Activated CD4-positive, CD25-positive, alpha-beta regulatory T cell (primary cell): ENCODE measurements at places on chromosomes 5 and 9.

DNA sequence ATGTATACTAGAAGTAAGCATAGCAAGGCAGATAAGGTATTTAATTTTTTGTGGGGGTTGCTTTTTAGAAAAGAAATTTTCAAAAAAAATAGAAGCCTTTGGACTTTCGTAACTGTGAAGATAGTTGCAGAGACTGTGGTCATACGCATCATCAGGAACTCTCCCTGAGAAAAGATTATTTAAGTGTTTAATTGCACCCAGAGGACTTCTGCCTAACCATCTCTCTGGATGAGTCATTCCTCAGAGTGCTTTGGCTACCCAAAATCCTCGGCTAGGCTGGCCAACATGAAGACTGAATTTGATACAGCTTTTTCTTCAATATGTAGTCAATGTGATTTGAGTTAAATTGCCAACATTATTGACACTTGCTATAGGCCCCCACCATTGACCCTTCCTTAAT, 296.4 kb downstream of the TLR4 start:
- no peak for DNase-seq

- DNase-seq, result no peak
Observed at GRCh38 chr9:89562186-89562814, 42.5 kb upstream of the GADD45G start.

GRCh38 chr9:89804766-89805531, 200.1 kb downstream of the GADD45G start:
- DNase-seq, result no peak

GRCh38 chr9:115416299-115416698, 298.3 kb upstream of the TNC start:
- DNase-seq, result no peak

DNA sequence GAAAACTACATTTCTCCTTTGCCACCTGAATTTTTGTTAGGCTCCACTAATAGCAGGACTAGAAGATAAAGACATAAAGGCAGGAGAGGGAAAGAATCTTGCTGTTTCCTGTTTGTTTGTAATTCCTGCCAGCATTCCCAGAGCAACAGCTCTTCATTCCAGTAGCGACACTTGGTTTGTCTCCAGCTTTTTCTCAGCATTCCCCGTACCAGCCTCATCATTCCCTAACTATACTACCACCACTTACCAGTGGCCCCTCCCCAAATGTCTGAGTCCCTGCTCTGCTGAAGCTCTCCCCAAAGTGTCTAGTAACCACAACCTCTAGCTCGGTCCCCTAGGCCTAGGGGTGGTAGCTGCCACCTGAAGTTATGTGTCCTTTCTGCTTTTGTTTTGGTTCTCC, 18.6 kb downstream of the CETN3 start:
- no peak for DNase-seq

DNA sequence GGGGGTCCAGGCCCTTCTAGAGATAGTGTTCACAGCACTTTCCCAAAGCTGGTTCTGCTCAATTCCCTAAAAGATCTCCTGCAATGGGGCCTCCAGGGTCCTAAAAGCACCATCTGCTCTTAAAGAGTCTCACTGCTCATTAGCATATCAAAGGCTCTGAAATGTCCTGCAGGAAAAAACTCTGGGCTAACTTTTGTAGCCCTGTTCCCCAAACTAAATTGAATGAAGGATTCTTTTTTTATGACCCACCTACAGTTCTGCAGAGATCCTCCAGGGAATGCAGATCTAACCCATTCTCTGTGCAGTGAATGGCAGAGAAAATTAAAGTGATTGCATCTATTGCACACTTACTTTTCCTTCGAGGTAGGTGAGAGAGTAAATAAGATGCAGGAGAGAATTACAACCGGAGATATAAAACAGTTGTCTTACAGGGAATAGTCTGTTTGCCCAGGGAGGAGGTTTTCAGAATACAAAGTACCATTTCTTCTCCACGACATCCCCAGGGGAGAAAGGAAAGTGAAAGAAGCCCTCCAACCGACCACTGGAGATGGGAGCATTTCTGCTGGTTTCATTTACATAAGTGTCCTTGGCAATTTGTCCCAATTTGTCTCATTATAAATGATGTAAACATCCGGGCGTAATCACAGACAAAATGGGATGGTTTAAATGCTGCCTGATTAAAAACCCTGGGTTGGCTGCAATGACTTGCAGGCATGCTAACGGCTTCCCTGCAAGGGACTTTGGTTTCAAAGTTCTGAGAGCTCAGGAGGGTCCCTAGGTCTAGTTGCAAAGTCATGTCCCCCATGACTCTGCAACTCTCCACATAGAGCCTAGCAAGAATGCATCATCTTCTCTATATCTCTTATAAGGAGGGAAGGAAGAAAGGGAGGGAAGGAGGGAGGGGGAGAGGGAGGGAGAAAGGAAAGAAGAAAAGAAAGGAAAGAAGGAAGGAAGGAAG, 114.0 kb downstream of the KCNIP1 start:
- DNase-seq, result no peak

- DNase-seq, result no peak
Observed at GRCh38 chr5:444226-444625, 1.2 kb downstream of the EXOC3 start.

GRCh38 chr5:143121135-143121475, 282.4 kb downstream of the NR3C1 start:
- DNase-seq, result no peak

DNA sequence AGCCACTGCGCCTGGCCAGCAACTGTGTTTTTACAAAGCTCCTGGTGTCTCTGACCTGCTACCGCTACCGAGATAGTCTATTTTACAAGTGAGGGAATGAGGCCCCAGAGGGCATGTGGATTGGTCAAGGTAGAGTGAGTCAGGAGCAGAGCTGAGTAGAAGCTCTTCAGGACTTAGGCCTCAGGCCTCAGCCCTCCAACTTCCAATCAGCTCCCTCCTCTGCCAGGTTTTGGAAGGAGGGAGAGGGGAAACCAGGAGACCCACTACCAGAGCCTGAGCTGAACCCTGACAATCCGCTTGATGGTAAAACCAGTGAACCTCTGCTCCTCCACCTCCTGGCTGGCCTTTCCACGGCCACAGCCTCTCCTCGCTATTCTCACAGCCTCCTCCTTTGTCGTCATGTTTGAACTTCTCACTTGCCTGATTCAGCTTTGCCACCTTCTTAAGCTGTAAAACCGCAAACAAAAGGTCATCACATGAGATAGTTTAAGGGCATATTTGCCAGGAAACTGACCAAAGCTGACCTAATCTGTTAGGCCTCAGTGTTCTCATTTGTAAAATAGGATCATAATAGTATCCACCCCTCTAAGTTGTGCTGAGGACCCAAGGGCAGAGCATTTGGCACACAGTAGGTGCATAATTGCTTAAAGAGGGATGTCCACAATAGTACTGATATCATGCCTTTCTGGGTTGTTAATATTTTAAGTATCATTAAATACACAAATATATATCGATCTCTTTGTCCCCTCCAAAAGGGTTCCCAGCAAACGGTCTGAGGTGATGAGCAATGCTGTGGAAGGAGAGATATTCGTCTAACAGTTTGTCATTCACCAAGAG, 1.7 kb downstream of the TRAF1 start:
- DNase-seq, result no peak

GRCh38 chr9:124854822-124855221, 1.6 kb downstream of the WDR38 start:
- DNase-seq, result no peak

DNA sequence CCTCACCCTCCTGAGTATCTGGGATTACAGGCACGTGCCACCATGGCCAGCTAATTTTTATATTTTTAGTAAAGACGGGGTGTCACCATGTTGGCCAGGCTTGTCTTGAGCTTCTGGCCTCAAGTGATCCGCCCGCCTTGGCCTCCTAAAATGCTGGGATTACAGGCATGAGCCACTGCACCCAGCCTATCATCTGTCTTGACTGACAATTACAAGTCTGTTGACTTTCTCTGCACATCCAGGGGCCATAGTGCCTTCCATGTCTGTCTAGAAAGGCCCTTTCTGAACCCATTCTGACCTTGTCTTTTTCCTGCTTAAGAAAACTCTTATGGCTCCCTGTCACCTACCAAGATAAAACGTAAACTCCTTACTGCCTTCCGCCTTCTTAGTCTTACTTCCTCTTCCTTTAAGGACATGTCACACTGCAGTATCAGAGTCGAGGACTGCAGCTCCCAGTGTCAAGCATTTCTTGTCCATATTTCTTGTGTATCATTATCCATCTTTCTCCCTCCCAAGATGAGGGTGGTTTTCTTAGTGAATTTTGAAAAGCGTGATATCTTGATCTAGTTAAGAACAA, 49.9 kb upstream of the SHB start:
- DNase-seq, result no peak

DNA sequence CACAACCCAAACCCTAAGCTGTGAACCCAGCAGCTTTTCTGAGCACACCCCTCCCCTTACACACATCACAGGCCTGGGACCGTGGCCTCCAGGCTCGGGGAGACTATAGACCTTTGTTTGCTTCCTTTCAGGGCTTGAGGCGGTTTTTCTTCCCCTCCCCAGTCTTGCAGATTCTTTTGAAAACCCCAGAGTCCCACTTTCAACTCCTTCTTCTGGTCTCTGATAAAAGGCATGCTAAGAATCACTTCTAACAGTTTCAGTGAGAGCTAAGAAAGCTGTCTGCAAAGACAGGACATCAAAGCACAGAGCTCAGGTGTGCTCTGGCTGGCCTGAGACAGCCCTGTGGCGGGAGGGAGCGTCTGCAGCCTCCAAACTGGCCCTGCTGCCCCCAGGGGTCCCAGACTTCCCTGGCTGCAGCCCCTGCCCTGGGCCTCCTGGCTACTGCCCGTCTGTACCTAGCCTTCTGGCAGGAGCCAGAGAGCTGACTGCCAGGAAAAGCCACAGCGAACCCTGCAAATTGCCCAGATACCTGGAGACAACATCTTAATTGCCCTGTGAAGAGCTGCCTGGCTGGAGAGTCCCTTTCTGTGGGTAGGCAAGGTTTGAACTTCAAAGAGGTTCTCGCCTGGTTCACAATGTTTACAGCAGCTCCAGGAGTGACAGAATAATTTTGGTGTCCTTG, 138.9 kb downstream of the GADD45G start:
- no peak for DNase-seq

GRCh38 chr5:140828362-140828737, 590 bp downstream of the PCDHA6 start:
- DNase-seq, result no peak
